ENCODE measurements at places on chromosomes 5 and 9.

DNA sequence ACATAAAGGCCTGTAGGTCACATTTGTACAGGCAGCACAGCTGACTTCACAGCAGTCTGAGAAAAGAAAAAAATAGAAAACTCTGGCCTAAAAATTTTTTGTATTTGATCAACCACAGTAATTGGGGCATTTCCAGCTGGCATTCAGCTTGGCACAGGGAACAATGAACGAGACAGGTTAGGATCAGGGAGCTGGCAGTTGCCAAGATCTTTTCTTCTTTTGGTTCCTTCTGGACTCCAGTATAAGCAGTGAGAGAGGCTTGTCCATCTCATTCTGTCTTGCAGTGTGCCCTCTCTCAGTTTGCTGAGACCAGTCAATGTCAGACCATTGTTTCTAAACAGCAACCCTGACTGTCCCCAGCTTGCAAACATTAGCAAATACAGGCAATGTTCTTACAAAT lies 601.1 kb downstream of the TLR4 start:
- DNase-seq, result no peak

DNA sequence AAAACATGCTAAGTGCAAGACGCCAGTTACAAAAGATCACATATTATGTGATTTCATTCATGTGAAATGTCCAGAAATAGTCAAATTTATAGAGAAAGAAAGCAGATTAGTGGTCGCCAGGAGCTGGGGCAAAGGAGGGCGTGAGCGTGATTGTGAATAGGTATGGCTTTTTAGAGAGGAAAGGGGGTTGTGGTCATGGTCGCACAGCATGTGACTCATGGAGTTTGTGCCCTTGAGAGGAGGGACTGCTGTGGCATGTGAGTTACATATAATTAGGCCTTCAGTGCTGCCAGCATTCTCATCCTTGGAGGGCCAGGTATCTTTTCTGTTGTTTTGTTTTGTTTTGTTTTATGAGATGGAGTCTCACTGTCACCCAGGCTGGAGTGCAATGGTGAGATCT lies 21.2 kb upstream of the MARCHF6 start:
- DNase-seq, result no peak

- no peak for DNase-seq
Observed at GRCh38 chr9:69877852-69878514, 57.4 kb downstream of the CFAP95 start.

- DNase-seq, result no peak
Observed at GRCh38 chr9:88824711-88825110, 166.6 kb upstream of the S1PR3 start.

- DNase-seq, result no peak
Observed at GRCh38 chr5:164679461-164679860, 1174.0 kb downstream of the MAT2B start.

DNA sequence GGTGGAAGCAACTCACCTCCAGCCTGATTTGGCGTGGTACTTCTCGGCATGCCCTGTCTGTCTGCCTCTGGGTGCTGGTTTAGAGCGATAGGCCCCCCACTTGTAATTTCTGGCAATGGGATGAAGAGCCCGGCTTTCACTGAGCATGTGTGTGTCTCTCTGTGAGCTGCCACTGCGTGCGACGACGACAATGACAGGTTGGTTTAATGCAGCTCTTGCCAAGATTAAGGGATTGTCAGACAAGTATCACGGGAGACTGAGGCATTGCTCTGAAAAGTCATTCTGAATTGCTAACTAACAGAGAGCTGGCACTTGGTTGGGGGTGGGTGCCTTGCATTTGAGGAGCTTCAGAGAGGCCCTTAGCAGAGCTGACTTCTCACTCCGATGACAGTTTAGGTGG lies 348.8 kb upstream of the CLINT1 start:
- no peak for DNase-seq

GRCh38 chr5:127702926-127703561 lies at the start of gene CCDC192:
CCDC192 (plus strand) TSS chr5:127703391; CDS start chr5:127703446, 55 bp downstream.
- no peak for DNase-seq

DNA sequence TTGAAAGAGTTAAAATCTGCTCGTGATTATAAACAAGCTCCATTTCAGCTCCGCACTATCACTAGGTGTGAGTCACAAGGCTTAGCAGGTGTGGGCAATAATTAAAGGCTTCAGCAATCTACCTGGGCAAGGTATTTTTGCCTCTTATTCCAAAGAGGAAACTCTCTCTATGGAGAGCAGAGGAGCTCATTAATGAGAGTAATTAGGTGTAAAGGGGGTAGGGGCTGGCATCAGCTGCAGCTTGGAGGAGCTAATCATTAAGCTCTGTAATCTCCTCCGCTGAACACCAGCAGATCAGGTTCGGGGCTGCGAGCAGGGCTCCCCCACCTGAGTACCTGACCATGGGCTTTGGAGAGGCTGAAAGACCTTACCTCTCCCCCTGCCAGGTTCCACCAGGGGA lies 129.2 kb downstream of the CRB2 start:
- no peak for DNase-seq

Measured in stimulated activated CD8-positive, alpha-beta memory T cell treated with anti-CD3 and anti-CD28 coated beads, Interleukin-4, amount 100 ng/mL, for 4 hours (primary cell).